Activated T-helper 17 cell treated with anti-CD3 and anti-CD28 coated beads, Interleukin-2, amount 50 U/mL, for 72 hours (primary cell): ENCODE measurements at places on chromosomes 2 and 18. TPM values are rescaled to one million over a fixed set of nuclear protein-coding genes. Genes with fewer than 3 reads are reported as not detected.
A peak's percentile ranks its signal among the peaks of the same experiment; 100 is the strongest.

- ATAC-seq: no peak
These were observed 124.6 kb downstream of the SPOPL start for GRCh38 chr2:138626148-138626547.

Gene RASGRP3
- total RNA-seq: 2.3 TPM

GRCh38 chr2:36478332-36478738 lies 119.6 kb downstream of the FEZ2 start:
- no peak for ATAC-seq

DNA sequence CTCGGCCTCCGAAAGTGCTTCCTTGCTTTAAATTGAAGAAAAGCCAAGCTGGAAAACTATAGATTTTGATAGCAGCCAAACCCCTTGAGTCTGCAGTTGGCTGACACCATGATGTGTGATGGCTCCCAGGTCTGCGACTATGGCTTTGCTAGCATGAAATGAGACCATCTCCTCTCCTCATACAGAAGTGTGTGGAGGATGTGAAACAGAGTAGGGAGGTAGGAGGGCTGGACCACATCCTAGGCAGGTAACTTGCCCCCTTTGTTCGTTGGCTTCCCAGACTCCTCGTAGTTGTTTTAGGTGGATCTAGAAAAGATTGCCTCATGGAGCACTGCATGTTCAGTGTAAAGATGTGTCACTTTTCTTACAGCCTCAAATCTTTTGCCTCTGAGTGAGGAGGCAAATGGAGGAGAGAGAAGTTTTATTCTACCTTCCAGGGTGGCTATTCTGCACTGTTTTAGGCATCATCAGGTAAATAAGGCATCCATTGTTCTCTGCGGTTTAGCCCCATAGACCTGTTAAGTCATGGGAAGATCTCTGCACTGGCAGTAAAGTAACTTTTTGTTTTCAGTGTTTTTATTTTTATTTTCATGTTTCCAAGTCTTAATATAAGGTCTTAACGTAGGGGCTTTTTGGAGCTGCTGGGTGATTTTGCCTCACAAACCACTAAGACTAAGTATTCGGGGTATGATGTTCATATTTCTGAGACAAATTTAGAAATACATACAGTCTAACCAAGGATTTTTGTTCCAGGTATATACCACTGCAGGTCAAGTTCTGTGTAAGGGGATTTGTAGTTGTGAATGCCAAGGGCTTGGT lies 40.1 kb downstream of the MGAT5 start:
- ATAC-seq: no peak

DNA sequence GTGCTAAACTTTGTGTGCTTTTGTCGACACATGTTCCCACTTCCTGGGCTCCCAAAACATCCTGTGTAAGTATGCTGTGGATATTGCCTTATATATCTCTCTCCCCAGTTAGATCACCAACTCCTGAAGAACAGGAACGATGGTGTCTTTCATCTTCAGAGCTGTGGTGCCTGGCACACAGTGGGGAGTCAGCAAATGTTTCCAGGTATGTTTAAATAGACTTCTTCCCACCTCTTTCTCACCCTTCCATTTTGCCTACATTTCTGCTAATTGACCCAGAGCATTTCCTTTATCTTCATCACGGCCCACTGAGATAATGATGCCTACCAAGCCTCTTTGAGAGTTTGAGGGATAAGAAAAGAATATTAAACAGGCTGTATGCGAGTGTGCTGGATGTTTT lies 60.7 kb downstream of the RND3 start:
- no peak for ATAC-seq

DNA sequence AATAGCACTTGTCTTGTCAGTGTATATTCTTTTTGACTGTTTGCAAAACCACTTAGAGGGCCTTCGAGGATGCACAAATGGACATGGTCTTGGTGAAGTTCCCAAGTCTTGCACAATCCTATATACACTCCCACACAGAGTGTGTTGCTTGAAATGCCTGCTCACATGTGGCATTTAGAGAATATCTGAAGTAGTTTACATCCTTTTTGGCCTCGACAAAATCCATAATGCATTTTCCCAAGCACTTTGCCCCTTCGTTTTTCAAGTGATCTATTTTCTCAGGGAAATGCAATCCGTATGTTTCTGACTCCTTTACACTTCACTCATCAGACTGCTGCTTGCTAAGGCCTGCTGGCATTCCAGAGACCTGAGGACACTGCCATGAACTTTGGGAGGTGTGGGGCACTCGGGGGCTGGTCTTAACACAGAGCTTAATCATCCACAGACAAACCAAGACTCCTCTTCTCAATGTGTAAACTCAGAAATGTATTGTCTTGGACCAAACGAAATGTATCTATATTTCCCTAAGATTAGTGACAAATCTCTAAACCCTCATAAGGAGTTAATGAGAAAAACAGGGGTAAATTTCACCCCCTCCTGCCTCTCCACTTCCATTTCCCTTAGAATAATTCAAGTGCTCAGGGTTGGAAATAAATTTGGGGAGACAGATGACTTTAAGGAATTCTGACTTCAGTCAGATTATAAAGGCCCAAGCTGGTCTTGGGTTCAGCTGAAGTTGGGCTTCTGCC lies 219.3 kb upstream of the APCDD1 start:
- ATAC-seq: no peak

DNA sequence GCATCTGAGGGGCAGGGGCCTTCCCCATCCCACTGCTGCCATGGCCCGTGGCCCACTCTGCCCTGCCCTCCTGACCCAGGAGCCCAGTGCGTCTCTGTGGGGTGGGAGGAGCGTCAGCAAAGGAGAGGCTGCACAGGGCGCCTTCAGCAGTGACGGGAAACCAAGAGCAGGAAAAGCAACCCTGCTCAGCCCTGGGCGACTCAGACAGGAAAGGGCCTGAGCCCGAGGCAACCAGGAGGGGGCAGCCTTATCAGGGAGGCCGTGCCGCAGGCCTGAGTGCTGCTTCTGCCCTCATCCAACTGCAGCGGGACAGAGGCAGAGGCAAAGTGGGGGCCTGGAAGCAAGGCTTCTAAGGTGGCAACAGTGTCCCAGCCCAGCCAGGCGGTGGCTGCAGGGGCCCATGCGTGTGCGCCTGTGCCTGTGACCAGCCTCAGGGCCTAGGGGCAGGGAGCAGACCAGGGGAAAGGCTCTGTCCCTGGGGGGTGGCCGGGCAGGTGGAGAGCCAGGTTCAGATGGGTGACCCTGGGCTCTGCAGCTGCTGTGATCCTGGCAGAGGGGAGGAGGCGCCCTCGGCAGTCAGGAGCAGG lies 23.3 kb upstream of the ALPI start:
- peak; percentile 40 for ATAC-seq

- no peak for ATAC-seq
These were observed 1490.0 kb upstream of the NXPH2 start for GRCh38 chr2:140270224-140270623.

DNA sequence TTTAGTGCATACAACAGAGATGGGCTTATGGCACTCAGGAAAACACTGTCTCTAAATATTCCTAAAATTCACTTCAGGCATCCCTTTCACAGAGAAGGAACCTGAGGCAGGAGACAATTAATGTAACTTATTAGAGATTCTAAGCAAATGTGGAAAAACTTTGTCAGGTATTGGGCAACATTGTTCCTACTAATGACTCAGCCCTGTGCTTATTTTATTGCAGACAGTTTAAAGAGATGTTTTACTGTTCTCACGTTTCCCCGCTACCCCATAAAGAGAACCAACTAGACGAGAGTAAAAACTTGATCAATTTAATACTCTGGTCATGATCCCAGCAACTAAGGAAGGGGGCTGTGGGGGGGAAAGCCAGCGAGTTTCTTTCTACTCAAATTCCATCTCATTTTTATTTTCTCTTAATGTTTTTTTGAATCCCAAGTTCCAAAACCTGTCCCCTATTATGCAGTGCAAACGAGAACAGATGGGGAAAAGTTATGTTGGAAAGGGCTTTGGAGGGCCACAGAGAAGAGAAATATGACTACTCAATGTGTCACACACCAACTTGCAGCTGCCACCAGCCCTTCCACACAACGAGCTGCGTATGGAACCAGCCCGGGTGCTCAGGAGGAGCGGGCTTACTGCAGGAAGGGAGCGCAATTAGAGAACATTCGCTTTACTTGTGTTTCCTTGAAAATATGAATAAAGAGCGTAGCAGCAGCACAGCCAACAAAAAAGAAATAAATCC lies 18.7 kb upstream of the ACVR1 start:
- ATAC-seq: no peak

Gene OSR1
- total RNA-seq: not detected

DNA sequence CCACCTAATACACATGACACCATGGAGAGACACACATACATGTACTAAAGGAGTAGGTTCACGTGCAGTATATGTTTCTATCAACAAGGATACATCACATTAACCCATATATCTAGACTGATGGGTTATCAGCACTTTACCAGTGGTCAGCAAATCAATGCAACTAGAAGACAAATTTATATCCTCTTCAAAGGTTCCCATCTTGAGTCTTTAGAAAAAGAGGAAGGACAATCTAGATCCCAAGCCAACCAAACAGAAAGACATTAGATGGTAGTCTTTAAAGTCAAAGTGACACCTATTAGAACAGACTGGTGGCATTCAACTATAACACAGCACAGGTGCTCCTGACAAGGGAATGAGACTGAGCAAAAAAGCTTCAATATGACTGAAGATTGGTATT lies 13.8 kb upstream of the SERTAD2 start:
- no peak for ATAC-seq

Gene PAIP2B
- 1.3 TPM for total RNA-seq

- ATAC-seq: no peak
These were observed 974.8 kb downstream of the CNTNAP5 start for GRCh38 chr2:124999906-125000305.

DNA sequence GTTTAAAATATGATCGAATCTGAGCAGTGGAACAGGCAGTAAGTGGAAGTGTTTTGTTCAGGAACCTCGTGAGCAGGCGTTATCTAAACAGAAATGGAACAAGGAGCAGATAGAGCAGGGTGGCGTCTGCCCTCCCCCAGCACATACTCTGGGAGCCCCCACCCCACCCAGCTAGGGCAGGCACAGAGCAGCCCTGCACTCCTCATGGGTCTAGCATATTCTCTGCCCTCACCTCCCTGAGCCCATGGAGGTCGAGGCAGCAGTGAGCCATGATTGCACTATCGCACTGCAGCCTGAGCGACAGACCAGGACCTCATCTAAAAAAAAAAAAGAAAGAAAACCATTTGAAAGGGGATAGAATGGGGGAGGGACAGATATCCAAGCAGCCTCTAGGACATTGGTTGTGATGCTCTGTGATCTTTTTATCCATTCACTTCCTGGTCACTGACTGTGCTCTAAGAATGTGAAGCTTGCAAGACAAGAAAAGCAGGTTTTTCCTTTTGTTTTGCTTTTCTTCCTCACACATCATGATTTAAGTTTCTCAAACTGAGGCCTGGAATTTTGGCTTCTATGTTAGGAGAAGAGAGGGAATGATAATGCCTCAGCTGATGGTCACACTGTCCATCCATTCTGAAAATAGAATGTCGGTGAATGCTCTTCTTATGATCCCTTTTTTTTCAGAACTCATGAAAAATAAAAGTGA lies 3.1 kb downstream of the MLPH start:
- ATAC-seq: no peak

GRCh38 chr18:78822949-78823285 lies 156.7 kb upstream of the SALL3 start:
- ATAC-seq: no peak

- ATAC-seq: no peak
These were observed 73.0 kb downstream of the COMMD1 start for GRCh38 chr2:61978522-61978921.

Gene SH2D6
- total RNA-seq: 0.66 TPM

- ATAC-seq: no peak
These were observed 16.9 kb upstream of the MYO1B start for GRCh38 chr2:191228333-191228732.

Gene ANKRD29
- not detected for total RNA-seq

DNA sequence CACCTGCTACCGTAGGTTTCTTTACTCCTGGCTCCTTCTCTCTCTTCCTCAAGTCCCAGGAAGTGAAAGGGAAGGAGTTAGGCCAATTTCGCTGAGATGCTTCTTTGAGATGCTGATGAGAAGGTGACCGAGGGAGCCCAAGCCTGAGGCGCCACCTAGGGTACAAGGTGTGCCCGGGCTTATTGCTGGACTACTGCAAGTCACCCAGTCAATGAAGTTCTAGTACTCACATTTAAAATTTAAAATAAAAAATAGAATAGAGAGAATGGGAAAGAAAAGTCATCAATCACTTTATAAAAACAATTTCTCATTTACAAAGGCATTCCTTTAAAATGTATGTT lies 45.3 kb downstream of the ACAA2 start:
- no peak for ATAC-seq

Gene TMEM131
- total RNA-seq: 32.0 TPM

Gene MARCHF4
- total RNA-seq: not detected

- ATAC-seq: no peak
These were observed 50.5 kb downstream of the RAB31 start for GRCh38 chr18:9758624-9759075.

- peak; percentile 63 for ATAC-seq
These were observed 94.5 kb downstream of the SNTG2 start for GRCh38 chr2:1045109-1045508.

GRCh38 chr2:205609113-205609512 lies 73.2 kb upstream of the NRP2 start:
- no peak for ATAC-seq

GRCh38 chr18:62170857-62171256 lies 16.0 kb downstream of the PIGN start:
- no peak for ATAC-seq

GRCh38 chr2:51103205-51103604 lies 71.3 kb upstream of the NRXN1 start:
- ATAC-seq: no peak

- ATAC-seq: no peak
These were observed 5.7 kb upstream of the ACADL start for GRCh38 chr2:210230984-210231383.

Gene SLC4A5
- total RNA-seq: 4.4 TPM

- ATAC-seq: no peak
These were observed 36.3 kb downstream of the VWA3B start for GRCh38 chr2:98123286-98123685.

Gene CMPK2
- total RNA-seq: 2.6 TPM

- ATAC-seq: no peak
These were observed 92.7 kb upstream of the KLF7 start for GRCh38 chr2:207258263-207258991.

DNA sequence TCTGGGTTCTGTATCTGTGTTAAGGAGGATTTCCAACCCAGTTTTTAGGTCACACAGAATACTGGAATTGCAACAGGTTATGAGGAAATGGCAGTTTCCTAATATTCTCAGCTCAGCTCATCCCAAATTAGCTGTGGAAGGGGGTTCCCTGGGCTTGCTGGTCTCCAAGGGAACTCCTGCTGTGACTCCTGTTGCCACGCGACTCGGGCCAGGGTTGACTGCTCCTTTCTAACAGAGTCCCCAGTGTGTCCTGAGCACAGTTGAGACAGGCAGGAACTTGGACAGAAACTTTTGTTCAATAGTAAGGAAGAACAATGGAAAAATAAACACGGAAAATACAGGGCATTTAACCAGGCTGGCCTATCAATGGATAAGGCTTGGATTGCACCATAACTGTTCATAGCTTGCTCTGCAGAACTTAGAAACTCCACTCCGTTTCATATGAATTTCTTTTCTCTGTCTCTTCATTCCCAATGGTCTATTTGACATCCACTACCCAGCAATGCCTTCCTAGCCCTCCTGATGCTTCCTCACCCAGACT lies 3.8 kb upstream of the ROCK2 start:
- ATAC-seq: no peak
